ENCODE measurements at places on chromosomes 1 and 21.

GRCh38 chr1:156707417-156708217 lies 2.2 kb upstream of the CRABP2 start:
- DNase-seq: peak; percentile 76

DNA sequence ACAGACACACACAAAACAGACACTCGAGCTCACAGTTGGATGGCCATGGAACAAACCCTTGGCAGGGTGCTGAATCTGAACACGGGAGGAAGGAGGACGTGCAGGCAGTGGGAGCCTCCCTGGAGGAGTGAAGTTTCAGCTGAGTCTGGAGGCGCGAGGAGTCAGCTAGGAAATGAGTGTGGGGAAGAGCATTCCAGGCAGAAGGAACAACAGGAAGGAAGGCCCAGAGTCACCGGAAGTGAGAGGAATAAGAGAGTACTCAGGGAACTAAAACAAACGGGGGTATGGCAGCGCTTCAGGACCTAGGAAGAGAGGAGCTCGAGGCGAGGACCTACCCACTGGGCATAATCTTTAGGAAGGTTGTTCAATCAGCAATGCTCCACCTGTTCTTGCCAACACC lies 137.3 kb downstream of the SYF2 start:
- DNase-seq: no peak

GRCh38 chr1:192512426-192513162 lies 63.0 kb upstream of the RGS1 start:
- DNase-seq: peak; percentile 49

DNA sequence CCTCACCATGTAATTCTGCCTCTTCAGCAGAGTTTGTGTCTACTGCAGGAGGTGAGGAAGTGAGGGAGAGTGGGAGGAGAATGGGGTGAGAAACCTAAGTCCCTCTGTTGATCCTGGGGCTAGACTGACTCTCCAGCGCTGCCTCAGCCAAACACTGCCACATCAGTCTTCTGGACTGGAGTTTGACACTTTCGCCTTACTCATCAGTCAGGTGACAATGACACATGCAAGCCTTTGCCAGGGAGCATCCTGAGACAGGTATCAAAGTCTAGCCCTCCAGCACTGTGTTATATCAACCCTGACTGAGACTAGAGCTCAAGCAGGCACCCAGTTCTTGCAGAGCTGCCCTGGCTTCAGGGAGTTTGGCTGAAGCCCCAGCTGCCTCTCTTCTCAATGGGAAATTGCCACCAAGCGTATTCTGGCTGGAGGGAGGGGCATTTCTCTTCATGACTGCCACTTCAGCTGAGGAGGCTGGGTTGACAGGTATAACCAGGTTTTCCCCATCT lies 33.3 kb upstream of the SUCO start:
- no peak for DNase-seq

GRCh38 chr1:107831921-107832320 lies 133.1 kb downstream of the VAV3 start:
- DNase-seq: no peak

GRCh38 chr1:215279682-215280081 lies 197.1 kb downstream of the KCNK2 start:
- DNase-seq: no peak

DNA sequence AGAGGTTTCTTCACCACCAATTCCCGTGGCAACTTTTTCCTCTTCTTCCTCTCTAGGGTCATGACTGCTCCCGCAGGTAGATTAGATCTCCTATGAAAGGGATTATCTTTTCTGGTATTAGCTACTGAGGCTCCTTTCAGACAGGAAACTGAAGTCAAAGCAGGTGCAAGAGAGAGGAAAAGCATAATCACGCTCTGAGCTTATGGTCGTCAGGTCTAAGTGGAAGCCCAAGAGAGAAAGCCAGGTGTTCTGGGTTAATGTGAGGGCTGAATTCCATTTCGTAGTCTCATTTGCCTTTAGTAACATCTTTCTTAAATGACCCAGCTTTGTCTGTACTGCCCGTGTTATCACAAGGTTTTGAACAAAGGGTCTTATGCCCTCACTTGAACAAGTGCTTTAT lies 8.3 kb upstream of the MAP3K21 start:
- no peak for DNase-seq

GRCh38 chr1:109617291-109617801 lies 2.1 kb downstream of the GNAT2 start:
- DNase-seq: no peak

- peak; percentile 94 for DNase-seq
These were observed 71.8 kb downstream of the DISP3 start for GRCh38 chr1:11550664-11551283.

GRCh38 chr1:168159979-168160378 lies 18.8 kb upstream of the TIPRL start:
- DNase-seq: no peak
